ENCODE measurements at places on chromosomes 3 and 15. TPM values are rescaled to one million over a fixed set of nuclear protein-coding genes. Genes with fewer than 3 reads are reported as not detected.

DNA sequence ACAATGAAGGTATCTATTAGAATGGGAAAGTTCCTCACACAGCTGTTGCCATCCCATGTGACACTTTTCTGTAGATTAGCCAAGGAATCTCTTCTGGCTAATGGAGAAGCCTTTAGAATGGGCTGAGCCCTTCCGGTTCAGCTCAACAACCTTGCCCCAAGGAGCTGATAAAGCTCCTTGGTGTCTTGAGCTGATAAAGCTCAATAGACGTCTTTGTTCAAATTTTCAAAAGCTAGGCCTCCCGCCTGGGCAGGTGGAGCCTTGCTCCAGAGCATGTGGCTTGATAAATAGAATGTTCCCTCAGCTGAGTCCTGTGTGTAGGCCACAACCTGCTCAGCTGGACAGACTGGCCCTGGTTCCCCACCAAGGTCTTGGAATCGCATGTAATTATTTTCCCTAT, 7.2 kb upstream of the BNIP2 start:
- no peak for DNase-seq

DNA sequence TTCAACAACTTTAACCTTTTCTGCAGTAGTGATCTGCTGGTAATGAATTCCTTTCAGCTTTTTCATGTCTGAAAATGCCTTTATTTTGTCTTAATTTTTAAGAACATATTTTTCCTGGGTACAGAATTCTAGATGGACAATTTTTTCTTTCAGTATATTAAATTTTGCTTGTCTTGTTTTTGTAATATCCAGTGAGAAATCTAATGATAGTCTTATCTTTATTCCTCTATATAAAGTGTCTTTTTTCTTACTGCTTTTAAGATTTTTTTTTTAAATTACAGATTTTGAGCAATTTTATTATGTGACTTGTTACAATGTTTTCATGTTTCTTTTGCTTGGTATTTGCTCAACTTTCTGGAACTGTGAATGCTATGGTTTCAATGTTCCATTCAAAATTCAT, 38.1 kb downstream of the TCF12 start:
- no peak for DNase-seq

DNA sequence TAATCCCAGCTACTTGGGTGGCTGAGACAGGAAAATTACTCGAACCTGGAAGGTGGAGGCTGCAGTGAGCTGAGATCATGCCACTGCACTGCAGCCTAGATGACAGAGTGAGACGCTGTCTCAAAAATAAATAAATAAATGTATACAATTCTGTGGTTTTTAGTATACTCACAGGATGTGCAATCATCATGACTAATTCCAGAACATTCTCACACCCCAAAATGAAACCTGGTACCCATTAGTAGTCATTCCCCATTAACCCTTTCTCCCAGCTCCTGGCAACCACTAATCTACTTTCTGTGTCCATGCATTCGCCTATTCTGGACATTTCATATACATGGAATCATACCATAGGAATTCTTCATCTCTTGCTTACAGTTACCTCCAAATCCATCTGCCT, 44.5 kb downstream of the LRRFIP2 start:
- DNase-seq: no peak

The SLC38A3 gene
- 0.10 TPM for polyA plus RNA-seq

GRCh38 chr3:157130467-157131251, 29.3 kb downstream of the CCNL1 start:
- DNase-seq: peak; percentile 85

DNA sequence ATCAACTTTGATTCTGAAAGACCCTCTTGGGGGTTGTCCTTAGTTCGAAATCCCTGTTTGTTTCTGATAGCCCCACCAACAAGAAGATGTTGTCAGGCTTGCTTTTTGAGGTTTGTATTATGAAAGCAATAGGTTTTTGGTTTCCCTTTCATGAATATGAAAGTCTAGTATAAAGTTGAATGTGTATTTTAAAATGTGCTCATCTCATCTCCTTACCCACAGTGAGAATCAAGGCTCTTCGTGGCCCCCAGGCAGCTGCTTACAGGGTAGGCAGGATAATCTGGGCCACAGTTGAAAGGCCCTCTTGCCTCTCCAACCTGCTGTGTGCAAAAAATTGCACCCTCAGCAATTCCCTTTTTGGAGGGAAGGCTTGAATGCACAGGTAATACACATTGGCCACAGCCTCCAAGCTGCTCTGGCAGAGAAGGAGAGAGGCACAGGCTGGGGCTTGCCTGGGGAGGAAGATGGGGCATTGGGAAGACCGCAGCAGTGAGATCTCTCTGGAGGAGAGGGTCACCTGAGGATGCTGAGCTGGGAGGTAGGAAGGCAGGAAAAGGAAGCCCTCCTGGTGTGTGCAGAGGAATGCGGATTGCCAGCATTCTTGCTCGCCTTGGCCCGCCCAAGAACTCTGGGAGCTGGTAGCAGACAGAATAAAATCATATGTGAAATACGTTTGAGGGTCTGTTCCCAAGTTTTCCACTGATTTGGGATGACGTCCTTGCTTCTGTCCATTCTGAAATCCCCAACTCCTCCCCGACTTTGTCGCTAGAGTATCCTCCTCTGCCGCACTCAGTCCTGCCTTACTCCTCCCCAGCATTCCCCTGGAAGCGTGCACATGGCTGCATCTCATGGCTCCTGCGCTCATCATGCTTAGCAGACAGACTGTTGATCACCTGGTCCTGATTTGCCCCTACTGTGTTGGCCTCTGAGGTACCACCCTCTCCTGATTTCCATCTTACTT, 196.4 kb downstream of the RPLP1 start:
- DNase-seq: no peak

The LAMB2 gene
- 95.5 TPM for polyA plus RNA-seq

The LIPH gene
- 6.9 TPM for polyA plus RNA-seq

DNA sequence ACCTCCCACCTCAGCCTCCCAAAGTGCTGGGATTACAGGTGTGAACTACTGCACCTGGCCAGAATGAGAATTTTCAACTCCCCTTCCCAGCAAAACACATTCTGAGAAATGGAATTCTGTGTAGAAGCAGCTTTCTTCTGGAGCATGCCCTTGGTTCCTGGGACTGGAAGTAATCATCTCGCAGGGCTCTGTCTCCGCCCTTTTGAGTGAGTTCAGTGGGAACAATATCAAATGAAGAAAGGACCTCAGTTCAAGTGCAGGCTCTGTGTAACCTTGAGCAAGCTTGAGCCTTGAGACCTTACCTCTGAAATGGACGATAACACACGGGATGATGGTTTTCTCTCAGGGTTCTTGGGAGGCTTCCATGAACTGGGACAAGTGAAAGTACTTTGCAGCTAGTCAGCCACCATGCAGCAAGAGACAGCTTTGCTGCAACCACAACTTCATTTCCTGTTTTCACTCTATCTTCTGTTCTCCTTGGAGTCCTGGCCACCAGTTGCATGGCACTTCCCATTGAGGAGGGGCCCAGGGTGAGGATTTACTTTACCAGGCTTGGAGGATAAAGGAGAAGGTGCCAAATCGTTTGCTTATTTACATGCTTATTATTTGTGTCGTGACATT, 35.7 kb upstream of the IGF1R start:
- no peak for DNase-seq

GRCh38 chr3:8320711-8321458, 180.7 kb upstream of the LMCD1 start:
- no peak for DNase-seq

- no peak for DNase-seq
Observed at GRCh38 chr3:108293858-108294257, 2.5 kb upstream of the HHLA2 start.

DNA sequence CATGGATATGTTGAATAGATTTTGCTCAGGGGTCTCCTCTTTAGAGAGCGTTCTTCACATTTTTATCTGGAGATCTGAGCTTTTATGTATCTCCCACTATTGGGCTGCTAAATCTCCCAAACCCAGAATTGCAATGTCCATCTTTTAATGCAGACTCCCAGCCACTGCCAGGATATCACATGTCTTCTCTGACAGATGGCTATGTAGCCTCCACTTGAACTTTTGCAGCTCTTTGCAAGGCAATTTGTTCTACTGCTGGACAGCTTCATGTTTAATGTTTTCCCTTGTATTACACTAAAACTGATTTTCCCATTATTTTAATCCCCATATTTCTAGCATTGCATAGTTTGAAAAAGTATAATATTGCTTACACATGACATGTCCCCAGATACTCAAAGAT, 177.2 kb downstream of the LPP start:
- DNase-seq: no peak

DNA sequence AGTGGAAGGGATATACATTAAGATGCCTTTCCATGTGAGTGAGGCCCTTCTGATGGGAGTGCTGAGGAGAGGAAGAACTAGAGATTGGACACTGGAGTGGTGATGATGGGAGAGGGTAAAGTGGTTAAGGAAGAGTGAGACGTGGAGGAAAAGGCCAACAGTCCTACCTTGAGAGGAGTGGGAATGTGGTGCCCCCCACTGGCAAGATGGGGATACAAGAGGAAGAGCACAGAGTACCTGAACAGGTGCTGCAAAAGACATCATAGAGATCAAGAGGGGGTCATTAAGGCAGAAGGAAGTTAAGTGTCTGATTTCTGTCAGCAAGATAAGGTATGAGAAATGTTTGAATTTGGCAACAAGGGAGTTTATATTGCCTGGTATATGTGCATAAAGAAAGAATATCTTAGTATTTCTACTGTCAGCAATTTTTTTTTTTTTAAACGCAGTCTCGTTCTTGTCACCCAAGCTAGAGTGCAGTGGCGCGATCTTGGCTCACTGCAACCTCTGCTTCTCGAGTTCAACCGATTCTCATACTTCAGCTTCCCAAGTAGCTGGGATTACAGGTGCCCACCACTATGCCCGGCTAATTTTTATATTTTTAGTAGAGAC, 34.0 kb downstream of the ARIH2 start:
- DNase-seq: no peak

DNA sequence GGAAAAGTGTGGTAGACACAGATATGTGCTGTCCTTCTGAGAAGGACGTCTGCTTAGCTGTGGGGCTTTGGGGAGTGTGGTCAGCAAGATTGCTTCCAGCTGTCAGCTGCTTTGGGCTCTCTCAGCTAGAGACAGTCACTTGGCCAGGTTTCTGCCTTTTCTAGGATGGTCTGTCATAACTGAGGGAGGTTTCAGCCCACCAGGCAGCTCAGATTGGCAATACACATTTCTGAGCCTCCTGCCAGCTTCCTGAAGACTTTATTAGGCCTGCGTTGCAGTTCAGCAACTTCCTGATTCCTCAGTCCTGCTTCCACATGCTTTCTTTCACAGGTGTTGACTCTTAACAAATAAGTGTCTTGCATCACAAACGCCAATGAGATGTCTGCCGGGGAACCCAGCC, 286.5 kb downstream of the SQOR start:
- DNase-seq: no peak

GRCh38 chr3:107506458-107506857, 16.3 kb upstream of the BBX start:
- no peak for DNase-seq

The KNG1 gene
- 0.04 TPM for polyA plus RNA-seq

GRCh38 chr3:176939022-176939817, 258.1 kb downstream of the TBL1XR1 start:
- peak; percentile 69 for DNase-seq

GRCh38 chr3:177676947-177677587, 479.8 kb upstream of the TBL1XR1 start:
- DNase-seq: no peak

The STIMATE gene
- polyA plus RNA-seq: 5.5 TPM

The ADAMTS9 gene
- polyA plus RNA-seq: 0.68 TPM

- DNase-seq: peak; percentile 4
Observed at GRCh38 chr3:140206196-140207040, 271.4 kb downstream of the CLSTN2 start.

The MNS1 gene
- polyA plus RNA-seq: 5.2 TPM

DNA sequence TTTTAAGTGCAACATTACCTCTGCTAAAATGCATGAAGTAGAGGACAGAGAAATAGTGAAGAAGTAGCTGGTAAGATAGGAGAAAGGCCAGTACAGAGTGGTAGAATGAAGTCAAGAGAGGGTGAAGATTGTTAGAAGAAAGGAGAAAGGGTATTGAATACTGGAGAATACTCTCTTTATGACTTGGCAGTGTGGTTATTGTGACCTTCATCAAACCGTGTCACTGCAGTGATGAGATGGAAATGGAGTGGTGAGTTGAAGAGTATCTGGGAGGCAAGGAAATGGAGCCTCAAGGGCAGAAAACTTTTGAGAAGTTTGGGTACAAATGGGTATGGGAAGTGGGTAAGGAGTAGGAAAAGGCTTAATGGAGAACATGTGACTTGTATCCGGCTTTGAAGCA, 24.7 kb downstream of the MINDY2 start:
- DNase-seq: no peak

DNA sequence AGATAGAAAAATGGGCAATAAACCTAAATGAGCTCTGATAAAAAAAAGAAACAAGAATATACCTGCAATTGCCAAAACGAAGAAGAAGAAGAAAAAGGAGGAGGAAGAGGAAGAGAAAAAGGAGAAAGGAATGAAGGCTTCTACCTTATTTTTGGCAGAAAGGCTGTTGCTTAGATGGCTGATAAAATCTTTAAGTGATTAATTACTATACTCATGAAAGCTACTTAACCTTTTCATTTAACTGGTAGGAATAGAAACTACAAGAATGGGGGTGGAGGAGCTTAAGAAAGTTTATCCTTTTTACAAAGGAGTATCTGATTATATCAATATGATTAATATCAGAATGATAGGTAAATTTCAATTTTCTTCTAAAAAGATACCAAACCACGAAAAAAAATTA, 75.2 kb downstream of the CLASP2 start:
- no peak for DNase-seq

DNA sequence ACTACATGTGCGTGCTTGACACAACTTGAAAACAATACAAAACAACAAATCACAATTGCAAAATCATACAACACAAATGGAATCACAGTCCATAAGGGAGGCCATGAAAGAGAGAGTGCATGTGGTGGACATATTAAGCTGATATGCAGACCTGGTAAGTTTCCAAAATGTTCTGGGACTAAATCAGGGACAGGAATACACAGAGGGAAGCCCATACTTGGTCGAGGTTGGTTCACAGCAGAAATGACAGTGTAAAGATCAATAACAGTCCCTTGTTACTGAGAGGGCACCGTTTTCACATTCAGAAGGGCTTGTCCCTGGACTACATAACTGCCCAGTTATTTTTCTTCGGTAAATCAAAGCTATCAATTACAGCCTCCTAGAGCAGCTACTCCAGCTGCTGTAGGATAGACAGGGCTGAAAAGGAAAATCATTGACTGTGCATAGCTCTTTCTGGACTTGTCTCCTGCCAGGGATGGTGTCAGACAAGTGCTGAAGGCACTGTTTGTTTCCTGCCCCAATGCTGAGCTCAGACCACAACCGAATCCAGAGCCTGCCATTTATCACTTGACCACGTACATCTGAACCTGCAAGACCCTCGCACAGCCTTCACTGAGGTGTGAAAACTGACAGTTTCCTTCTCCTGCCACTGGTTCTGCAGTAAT, 79.5 kb upstream of the KCNMB2 start:
- no peak for DNase-seq

- no peak for DNase-seq
Observed at GRCh38 chr3:16907243-16907642, 22.5 kb downstream of the PLCL2 start.
